ENCODE measurements at places on chromosomes 1 and 21.

GRCh38 chr1:218847089-218847768 lies 326.4 kb upstream of the LYPLAL1 start:
- DNase-seq, result no peak

- no peak for DNase-seq
Observed at GRCh38 chr1:172135978-172136610, 284.4 kb upstream of the C1orf105 start.

- DNase-seq, result no peak
Observed at GRCh38 chr1:230326971-230327891, 98.9 kb downstream of the PGBD5 start.

DNA sequence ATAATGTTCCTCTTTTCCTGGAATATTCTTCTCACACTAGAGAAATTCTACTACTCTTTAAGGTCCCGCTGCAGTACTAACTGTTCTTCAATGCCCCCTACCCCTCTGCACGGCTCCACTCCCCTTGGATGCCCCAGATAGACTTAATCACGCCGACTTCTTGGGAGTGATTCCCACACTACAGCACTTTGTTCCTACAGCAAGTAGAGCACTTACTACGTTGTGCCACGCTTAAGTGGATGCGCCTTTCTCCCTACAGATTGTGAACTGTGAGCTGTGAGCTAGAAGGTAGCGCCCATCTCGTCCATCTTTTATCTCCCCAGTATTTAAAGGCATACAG lies 2.2 kb downstream of the ZNF436 start:
- no peak for DNase-seq

GRCh38 chr1:17308593-17308992 lies 596 bp downstream of the PADI4 start:
- no peak for DNase-seq

DNA sequence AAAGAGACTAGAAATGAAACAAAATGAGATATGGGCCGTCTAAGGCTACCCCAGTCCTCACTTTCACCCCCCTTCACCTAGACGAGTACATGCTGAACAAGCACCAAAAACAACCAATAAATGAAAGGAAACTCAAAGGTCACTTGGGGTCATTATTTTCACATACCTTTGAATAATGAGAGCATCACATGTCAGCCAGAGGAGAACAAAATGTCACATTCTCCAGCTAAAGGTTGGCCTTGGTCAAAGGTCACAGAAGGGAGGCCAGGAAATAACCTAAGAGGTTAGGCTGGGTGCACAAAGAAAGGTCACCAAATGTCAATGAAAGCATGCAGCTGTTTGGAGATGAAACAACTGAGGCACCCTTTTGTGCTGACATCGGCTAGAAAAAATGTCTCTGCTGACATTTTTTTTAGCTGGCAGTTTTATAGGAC lies 288.7 kb upstream of the USP25 start:
- no peak for DNase-seq

GRCh38 chr1:200980452-200980772 lies 43.1 kb downstream of the KIF21B start:
- no peak for DNase-seq

DNA sequence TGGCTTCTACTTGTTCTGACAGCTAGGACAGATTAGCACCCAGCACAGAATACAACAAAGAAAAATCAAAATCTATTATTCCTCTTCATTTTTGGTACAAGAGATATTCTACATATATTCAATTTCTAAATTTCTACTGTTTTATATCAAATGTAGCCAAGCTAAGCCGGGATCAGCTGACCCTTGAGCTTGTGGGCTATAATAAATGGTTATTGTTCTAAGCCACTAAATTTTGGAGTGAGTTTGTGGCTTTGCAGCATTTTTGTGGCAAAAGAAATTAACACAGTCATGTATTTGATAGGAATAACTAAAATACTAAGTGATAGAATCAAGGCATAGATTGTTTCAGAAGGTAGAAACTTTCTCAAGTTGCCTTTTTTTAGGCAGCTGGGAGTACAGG lies 50.7 kb downstream of the APP start:
- DNase-seq, result no peak
